ENCODE measurements at places on chromosomes 6 and 20.

DNA sequence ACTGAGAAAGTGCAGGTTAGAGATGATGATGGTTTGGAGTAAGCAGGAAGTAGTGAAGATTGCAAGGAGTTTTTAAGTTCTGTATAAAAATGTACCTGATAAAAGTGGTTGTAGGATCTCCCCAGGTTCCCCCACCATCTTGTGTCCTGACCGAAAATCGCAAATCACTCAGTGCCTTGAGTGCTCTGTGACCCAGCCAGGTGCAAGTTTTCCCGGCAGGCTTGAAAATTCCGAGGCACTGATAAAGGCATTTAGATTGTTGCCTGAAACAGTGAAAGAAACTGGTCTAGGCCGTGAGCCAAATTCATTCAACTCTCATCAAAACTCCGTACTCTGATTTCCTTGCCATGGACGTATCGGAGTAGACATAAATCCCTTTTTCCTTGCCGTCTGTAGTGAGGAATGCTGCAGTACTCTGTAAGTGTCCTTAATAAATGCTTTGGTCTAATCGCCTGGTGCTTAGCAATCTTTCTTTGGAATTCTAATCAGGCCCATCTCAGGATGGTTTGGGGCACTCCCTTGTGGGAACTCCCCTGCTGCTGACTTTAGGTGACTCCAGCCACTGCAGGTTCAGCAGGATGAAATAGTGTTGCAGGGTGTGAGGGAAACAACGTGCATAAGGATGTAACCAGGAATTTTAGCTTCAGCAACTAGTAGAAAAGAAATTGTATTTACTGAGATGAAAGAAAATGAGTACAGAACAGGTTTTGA is 1199.8 kb upstream of the MAP3K7 start:
- DNase-seq = no peak

GRCh38 chr6:137910424-137910834 is 43.4 kb downstream of the TNFAIP3 start:
- no peak for DNase-seq

DNA sequence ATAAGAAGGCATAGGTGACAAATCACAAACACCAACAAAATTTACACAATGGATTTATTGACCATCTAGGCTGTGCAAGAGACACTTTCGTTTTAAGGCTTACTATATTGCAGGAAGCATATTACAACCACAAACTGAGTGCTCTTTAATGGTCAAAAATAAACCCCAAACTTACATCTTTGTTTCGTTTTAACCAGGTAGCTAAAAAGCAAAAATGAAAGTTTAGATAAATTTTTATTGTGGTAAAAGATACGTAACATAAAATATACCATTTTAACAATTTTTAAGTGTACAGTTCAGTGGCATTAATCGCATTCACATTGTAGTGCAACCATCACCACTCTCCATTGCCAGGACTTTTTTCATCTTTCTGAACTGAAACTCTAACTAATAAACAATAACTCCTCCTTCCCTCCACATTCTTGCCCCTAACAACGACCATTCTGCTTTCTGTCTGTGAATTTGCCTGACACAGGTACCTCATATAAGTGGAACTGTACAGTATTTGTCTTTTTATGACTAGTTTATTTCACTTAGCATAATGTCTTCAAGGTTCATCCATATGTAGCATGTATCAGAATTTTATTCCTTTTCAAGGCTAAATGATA is 32.3 kb upstream of the DUSP22 start:
- DNase-seq = no peak

DNA sequence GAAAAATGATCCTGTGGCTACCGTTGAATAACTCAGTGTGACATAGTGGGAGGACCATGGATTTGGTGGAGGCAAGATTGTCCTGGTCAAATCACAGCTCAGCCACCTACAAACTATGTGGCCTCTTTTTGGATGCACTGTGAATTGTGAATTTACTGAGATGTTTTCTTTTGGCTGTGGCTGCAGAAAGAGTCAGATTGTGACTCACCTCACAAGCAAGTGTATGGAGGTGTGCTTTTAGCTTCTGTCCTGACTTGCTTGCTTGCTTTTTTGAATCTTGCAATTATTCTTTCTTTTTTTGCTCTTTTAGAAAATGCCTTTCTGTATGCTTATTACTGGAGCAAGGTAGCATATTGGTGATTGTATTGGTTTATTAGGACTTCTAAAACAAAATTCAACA is 122.9 kb upstream of the FOXO3 start:
- no peak for DNase-seq

- DNase-seq = no peak
Measured at GRCh38 chr6:49551866-49552129, 1.3 kb downstream of the C6orf141 start.

- DNase-seq = no peak
Measured at GRCh38 chr20:33686984-33687366, 790 bp upstream of the E2F1 start.

DNA sequence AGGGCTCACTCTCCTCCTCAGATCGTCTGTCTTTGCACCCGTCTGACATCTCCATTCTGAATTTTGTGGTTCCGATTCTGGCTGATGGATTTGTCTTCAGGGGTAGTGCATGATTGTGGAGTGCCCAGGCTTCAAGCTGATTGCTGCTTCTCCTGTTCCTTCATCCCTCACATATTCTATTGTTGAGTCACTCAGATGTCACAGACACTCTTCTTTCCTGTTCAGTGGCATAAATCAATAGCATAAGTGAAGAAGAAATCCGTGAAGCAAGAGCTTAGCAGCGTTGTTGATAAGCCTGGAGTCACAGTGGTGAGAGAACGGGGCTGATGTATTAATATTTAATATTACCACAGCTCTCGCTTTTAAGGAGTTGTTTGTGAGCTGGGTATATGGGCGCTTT is 152.5 kb downstream of the MTHFD1L start:
- DNase-seq = no peak

DNA sequence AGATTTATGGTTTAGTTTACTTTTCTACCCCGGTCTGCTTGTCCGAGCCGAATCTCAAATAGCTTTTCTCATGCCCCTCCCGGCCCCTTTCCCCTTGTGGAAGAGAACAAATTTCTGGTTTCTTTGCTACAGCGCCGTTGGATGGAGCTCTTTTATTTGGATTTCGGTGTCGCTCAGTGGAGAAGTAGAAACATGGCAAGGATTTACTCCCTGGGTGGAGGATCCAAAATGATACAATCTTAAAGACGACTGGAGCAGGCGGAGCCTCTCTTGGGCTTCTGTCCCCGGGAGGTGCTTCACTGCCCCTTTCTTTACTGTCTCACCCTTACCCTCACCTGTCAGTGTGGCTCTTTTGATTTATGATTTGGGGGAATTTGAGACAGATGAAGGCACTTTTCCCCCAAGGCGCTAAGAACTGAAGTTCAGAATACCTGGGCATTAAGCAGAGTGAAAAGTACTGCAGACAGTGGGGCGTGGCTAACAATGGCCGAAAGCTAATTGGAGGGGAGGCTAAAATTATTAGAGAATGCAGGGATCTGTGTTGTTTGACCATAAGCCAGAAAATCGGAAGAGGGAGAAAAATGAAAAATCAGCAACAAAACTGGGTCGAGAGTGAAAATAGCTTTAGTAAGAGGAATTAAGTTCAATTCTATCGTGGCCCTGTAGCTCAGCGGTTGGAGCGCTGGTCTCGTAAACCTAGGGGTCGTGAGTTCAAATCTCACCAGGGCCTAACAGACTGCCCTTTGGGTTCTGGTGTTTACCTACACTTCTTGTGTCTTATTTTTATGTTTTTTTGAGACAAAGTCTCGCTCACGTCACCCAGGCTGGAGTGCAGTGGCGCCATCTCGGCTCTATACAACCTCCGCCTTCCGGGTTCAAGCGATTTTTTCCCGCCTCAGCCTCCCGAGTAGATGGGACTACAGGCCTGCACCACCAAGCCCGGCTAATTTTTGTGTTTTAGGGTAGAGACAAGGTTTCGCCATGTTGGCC is 145.1 kb upstream of the ZNF184 start:
- DNase-seq = peak; percentile 16

GRCh38 chr20:23159947-23160318 is 73.8 kb upstream of the CD93 start:
- DNase-seq = no peak

- DNase-seq = no peak
Measured at GRCh38 chr6:87904011-87904410, 143.6 kb upstream of the SPACA1 start.

GRCh38 chr20:47205577-47206123 is 150.8 kb downstream of the ZMYND8 start:
- DNase-seq = peak; percentile 32

GRCh38 chr20:61662968-61663331 is 402.7 kb downstream of the TAF4 start:
- DNase-seq = no peak

- no peak for DNase-seq
Measured at GRCh38 chr6:50093938-50094272, 44.2 kb upstream of the DEFB112 start.

- DNase-seq = no peak
Measured at GRCh38 chr6:9484091-9484490, 930.8 kb downstream of the TFAP2A start.

- DNase-seq = no peak
Measured at GRCh38 chr20:34527016-34527415, 10.8 kb downstream of the DYNLRB1 start.
